COLO829 (cell line): ENCODE measurements at places on chromosomes 2 and 18.

DNA sequence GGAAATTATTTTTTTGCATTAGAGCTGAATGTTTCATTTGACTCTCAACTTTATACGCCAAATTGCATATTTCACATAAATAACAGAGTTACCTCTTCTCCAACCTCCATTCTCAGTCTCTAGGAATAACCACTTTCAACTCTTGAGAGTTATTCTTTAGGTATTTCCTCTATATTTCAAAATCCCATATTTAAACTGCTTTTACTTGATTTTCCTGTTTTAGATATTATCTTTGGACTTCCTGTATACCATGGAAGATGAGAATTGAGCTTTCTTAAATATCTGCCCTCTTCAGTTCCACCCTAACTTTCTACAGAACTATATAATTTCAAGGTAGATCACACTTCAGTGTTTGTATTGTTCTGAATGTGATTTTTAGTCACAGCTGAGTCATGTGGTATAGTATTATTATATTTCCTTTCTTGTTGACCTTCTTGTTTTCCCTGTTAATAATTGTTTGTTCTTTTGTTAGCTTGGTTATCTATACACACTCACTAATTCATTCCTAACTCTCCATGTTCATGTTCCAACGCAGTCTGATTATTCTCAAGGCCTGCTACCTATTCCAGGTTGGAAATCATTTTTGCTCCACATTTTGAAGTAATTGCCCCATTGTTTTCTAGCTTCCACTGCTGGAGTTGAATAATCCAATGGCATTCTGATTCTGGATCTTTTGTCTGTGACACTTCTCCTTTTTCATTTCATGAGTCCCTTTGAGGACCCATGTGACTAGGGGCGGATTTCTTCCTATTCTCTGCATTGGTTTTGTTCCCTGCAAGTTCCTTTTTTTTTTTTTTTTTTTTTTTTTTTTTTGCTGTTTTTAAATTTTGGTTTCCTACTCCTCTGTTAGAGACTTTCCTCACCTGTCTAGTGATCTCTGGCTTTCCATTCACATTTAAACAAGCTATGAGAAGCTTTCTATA, 156.8 kb upstream of the RBMS1 start:
- DNase-seq = no peak

DNA sequence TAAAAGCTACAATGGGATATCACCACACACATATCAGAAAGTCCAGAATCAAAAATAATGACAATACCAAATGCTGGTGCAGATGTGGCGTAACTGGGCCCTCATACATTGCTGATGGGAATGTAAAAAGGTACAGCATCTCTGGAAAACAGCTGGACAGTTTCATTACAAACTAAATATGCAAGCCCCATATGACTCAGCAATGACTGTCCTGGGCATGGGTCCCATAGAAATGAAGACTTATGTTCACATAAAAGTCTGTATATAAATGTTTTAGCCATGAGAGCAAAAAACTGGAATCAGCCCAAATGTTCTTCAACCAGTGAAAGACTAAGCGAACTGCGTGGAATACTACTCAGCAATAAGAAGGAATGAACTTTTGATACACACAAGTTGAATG, 56.7 kb downstream of the ALPK2 start:
- no peak for DNase-seq

DNA sequence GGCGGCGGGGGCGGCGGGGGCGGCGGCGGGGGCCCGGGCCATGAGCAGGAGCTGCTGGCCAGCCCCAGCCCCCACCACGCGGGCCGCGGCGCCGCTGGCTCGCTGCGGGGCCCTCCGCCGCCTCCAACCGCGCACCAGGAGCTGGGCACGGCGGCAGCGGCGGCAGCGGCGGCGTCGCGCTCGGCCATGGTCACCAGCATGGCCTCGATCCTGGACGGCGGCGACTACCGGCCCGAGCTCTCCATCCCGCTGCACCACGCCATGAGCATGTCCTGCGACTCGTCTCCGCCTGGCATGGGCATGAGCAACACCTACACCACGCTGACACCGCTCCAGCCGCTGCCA, 644 bp downstream of the ONECUT2 start:
- no peak for DNase-seq

GRCh38 chr18:70461323-70462077, 172.7 kb downstream of the SOCS6 start:
- DNase-seq = no peak

- no peak for DNase-seq
Measured at GRCh38 chr2:181036848-181037603, 56.6 kb downstream of the UBE2E3 start.

GRCh38 chr2:8452979-8453903, 228.6 kb upstream of the ID2 start:
- DNase-seq = no peak

- no peak for DNase-seq
Measured at GRCh38 chr18:6367208-6367607, 47.5 kb downstream of the L3MBTL4 start.

- no peak for DNase-seq
Measured at GRCh38 chr2:129656081-129656598, 323.3 kb upstream of the RAB6C start.

DNA sequence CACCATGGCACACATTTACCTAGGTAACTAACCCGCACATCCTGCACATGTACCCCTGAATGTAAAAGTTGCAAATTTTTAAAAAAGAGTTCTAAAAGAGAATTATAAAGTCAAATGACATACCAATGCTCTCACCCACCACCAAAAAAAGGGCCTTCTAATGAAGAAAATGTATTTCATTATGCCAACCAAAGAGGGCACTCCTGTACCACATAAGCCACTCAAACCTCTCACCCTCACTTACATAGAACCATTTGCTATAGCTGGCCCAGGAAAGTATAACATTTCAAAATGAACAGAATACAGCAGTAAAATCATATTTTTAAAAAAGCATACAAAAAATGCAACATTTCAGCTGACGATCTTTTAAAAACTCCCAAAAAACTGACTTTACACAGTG, 241.5 kb upstream of the PKDCC start:
- no peak for DNase-seq

DNA sequence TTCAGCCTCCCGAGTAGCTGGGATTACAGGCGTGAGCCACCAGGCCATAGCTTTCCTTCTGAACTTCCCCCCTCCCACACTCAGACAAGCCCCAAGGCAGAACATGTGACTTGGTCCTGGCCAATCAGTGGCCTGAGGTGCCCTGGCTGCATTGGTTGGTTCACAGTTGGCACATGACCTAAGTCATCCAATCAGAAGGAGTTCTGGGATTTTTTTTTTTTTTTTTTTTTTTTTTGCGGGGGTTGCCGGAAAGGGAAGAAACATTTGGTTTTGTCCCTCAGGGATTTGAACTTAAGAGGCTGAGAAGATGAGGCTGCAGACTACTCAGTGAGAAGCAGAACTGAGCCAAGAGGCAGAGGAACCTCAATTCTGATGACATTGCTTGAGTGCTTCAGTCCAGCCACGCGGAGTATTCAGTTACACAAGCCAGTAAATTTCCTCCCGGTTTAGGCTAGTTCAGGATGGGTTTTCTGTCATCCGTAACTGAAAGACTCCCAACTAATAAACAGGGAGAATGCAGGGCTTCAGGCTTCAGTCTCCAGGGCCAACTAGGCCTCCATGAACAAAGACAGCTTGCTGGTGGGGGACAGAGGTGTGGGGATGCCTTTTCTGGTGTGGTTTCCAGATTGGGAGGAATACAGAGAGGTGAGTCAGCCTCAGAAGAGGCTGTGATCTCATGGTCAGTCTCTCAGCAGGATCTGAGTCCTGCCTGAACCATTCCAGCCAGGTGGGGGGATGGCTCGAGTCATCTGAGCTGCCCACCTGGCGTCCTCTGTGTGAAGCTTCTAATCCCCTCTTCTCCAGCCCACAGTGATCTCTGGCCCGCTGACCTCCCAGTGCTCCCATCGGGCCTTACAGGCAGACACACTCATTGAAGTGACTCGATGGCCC, 9.2 kb downstream of the PTMA start:
- DNase-seq = no peak

GRCh38 chr2:23486684-23487075, 101.7 kb downstream of the KLHL29 start:
- no peak for DNase-seq

GRCh38 chr2:157492189-157492773, 48.4 kb upstream of the CYTIP start:
- DNase-seq = peak; percentile 84

DNA sequence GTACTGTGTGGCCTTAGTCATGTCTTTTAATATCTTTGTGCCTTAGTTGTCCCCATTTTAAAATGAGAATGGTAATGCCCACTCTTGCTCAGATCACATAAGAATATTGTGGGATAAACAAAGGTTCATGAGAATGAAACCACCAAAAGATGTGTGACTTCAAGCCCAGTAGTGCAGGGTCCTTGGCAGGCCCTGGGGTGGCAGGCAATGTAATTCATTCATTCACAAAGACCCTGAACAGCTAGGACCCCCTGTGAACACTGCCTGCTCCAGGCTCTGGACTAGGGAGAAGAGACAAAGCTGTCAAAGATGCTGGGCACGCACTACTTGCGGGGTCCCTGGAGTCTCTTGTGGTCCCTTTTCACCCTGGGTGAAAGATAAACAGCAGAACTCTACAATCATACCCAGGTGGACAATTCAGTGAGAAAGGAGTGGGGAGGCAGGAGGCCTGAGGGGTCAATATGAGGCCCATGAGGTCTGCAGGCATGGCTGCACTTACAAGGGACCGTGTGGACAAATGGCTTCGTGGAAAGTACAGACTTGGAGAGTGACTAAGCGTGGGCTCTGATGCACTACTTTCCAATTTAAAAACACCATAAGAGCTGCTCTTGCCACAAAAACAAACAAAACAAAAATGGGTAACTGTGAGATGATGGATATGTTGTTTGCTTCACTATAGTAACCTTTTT, 136.1 kb downstream of the SMAD7 start:
- DNase-seq = no peak

DNA sequence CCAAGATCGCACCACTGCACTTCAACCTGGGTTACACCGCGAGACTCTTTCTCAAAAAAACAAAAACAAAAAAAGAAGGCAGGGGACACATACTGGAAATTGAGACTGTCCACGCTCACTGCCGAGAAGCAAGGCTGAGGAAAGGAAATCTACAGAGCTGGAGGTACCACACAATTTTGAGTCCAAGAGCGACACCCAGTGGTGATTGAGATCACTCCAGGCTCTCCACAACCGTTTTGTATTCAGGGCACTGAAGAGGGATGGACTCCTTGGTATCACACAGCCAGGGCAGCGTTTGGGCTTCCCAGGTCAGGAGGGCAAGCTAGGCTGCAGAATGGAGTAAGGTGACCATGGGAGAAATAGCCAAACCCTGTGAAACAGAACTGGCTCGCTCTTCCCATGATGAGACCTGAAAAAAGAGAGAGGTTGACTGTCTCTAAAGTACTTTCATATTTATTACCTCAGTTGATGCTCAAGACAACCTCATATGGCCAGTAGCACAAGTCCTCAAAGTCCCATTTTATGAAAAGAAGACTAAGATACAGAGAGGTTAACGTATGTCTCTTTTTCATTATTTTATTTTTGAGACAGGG, 74.5 kb upstream of the YPEL5 start:
- peak; percentile 70 for DNase-seq

DNA sequence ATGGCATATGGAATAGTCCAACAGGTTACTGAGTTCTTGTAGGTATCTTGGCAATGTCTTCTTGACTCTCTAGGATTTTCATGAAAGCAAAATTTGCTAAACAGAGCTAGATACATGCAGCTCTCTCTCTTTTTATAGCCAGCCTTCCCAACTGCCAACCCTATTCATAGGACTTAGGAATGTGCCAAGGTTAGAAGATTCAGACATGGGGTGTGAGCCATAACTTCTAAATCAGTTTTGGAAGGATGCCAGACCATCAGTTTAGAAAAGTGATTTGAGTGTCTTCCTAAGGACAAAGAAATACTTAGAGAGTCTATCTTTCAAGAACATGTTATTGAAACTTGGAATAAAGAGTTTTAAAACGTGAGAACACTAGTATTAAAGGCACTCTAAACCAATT, 619.5 kb upstream of the FANCL start:
- DNase-seq = no peak
